Amniotic stem cell (primary cell): ENCODE measurements at places on chromosomes 5 and 9.

DNA sequence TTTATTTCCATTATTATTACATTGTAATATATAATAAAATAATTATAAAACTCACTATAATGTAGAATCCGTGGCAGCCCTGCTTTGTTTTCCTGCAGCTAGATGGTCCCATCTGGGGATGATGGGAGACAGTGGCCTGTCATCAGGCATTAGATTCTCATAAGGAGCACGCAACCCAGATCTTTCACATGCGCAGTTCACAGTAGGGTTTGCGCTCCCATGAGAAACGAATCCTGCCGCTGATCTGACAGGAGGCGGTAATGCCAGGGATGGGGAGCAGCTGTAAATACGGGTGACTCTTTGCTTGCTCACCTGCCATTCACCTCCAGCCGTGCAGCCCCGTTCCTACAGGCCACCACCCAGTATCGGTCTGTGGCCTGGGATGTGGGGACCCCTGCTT lies 1879.3 kb upstream of the WWC1 start:
- DNase-seq, result no peak

DNA sequence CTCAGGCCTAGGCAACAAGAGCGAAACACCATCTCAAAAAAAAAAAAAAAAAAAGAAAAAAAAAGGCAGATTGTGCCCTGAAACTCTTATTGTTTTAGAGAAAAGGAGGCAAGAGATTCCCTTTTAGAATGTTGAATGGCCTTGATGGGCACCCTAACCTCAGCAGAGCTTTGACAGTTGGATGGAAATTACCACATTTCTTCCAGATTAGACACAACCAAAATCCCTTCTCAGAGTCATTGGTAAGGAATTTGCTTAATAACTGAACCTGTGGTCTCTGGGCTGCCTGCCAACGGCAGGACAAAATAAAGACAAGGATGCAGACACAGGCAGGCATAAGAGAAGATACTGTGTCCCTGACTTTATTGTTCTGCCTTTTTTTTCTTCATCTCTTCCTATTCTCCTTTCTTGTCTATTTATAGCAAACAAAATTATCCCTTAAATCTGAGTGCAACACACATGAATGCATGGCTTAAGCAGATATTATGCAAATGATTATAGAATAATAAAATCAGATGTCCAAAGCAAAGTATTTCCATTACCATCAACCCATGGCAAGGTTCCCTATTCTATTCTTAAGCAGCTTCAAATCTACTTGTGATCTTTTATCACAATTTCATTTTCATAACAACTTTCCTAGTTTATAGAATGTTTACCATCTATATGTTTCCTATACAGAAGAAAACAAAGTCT lies 37.3 kb upstream of the TRIO start:
- DNase-seq, result peak; percentile 82

DNA sequence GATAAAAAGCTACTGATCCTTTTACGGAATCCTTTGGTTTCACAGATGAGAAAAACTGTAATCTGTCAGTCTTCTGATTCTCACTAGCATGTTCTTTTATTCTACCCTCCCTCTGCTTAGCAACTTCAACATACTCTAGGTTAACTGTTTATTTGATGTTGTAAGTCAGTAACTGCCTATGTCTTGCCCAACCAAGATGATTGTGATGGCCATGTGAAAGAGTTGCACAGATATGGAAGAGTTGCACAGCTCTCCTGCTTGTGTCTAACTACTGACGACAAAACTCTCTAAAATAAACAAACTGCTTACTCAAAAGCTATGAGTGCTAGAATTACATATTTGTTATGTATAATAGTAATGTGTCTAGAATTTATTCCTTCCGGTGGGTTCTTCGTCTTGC lies 227.3 kb upstream of the DAB2 start:
- no peak for DNase-seq

- no peak for DNase-seq
These were observed 4.2 kb downstream of the FREM1 start for GRCh38 chr9:14906000-14906399.

DNA sequence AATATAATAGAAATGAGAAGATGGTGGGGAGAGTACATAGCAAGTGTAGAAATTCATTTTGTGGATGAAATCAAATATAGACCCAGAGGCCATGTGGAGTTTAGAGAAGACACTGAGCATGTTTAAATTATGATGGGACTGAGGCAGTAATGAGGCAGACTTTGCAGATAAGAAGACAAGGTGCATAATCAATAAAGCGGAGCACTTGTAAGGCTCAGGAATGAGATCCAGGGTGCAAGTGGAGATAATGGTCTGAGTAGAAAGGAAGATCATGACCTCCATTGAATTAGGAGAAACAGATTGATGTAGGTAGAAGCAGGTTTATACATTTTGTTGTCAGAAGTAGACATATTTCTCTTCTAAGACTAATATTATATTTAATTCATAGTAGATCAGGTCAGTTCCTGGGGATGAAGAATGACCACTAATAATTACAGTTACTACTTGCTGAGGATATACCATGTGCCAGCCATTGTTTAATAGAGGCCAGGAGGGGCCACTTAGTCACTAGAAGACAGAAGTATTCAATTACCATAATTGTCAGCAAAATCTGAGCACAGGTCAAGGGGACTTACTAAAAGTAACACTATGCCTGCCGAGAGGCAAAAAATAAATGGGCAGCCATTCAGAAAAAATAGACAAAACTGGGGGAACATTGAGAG lies 479.8 kb downstream of the DNAH5 start:
- DNase-seq, result no peak

DNA sequence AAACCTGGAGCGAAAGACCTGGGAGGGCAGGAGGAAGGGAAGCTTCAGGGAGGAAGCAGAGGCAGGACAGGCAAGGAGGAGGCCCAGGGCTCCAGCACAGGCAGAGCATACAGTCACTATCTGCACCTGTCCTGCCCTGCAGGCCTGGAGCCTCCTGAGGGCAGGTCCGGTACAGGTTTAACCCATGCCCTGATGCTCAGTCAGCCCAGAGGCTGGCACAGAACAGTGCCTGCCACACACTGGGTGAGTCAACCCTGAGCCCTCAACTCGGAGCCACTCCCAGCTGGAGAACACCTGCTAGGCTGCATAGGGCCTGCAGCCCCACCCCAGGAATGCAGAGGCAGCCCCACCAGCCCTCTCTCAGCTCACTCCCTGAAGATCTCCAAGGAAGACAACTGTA lies 161.5 kb upstream of the PHYKPL start:
- no peak for DNase-seq

DNA sequence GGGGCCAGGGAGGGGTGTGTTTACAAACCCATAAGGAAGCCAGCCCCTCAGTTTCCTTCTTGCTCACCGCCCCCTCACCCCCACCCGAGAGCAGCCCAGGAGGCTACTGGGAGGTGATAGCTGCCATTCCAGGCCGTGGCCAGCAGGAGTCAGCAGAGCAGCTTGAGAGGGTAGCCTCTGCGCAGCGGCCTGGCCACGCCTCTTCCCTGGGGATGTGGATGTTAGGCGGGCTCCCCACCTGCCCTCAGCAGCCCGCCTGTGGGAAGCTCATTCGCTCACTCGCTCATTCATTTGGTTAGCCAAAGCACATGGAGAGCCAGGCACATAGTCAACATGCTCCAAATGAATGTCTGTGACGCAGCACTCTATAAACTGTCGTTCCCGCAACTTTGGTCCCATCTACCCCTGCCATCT lies 6.1 kb upstream of the DPM2 start:
- no peak for DNase-seq

DNA sequence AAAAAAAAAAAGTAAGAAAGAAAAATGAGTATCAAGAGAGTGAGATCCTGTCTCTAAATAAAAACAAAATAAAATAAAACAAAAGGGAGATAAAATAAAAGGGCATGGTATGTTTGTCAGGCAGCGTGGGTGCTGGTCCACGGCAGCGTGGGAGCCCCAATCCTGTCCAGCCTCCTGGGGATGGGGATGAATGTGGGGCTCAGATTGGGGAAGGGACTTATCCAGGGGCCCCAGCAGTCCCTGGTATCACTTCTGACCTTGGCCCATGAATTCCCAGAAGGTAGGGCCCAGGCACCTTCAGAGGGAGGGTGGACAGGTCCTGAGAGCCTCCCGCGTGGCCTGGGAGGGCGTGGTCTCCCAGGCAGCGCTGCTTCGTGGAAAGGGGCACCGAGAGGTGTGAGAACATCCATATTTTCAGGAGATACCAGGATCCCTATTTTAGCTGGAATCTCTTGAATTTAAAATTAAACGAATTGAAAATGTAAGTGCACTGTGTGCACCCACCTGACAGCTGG lies 71.2 kb downstream of the ZNF354C start:
- no peak for DNase-seq

DNA sequence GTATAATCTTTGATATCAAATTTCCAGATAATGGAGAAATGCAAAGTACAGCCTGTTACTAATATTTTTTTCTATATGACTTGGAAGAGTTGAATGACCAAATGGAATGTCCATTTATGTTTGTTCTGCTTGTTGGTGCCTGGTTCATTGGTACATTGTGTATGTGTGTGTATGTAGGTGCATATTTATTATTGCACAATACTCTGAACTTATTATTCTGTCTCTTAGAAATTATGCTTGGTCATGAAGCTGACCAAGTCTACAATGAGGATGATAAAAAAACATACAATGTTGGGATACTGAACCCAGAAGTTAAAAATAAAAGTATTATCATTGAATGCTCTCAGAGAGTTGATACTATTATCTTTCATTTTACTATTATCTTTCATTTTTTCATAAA lies 706.3 kb downstream of the KCTD16 start:
- no peak for DNase-seq

DNA sequence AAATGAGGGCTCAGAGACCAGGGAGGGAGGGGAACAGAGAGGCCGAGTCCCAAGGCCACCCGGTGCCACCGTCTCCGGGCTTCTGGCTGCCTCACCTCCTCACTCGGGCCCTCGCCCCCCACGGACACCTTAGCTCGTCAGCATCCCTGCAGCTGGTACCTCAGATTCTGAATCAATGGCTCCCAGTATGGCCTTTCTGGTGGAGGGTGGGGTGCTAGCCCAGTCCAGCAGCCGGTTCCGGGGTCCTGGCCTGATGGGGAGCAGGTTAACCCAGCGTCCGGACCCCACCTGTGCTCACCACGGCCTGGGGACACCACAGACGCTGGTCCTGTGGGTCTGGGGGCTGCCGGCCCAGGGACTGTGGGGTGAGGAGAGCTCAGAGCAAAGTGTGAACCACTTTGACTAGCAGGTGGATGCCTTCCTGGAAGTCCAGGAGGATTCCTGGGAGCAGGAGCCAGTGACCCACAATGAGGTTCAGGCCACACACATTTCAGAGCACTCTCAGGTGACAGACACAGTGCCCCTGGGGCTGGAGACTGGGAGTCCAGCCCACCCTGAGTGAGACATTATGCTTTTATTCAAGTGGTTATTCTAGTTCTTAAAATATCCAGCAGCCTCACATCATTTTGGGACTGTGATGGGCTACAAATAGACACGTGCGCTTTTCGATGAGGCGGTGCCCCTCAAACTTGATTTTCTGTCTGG lies 53.3 kb downstream of the AHRR start:
- DNase-seq, result no peak

DNA sequence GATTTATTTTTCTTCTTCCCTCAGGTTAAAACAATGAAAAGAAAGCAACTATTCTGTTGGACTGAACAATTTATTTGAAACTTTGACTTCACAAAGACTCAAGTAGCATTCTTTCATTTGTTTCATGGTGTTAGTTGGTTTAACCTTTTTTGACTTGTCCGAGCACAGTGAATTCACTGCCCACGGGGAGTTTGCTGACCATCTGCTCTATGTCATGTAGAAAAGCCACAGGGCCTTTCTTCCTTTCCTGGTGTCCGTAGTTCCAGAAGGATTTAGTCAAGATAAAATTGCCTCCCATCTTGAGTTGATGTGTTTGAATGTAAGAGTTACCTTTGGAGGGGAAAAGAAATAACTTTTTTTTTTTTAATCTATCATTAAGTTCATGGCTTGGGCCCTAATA lies 55.1 kb upstream of the ZNF608 start:
- no peak for DNase-seq
